ENCODE measurements at places on chromosomes 13 and 19.

- no peak for DNase-seq
Measured at GRCh38 chr13:109955598-109955997, 169.2 kb upstream of the IRS2 start.

- no peak for DNase-seq
Measured at GRCh38 chr19:47614021-47614295, 5.0 kb downstream of the BICRA start.

DNA sequence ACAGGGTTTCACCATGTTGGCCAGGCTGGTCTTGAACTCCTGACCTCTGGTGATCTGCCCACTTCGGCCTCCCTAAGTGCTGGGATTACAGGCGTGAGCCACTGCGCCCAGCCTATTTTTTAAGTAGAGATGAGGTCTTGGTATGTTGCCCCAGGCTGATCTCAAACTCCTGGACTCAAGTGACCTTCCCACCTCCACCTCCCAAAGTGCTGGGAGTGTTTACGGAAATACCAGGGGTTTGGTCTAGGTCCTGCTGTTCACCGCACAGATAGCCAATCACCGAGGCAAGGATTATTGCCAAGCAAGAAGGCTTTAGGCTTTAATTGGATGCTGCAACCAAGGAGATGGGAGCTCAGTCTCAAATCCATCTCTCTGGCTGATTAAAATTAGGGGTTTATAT, 11.6 kb downstream of the CLEC4G start:
- no peak for DNase-seq

- no peak for DNase-seq
Measured at GRCh38 chr19:10001899-10002298, 8.4 kb downstream of the COL5A3 start.

GRCh38 chr13:42334329-42334706, 62.4 kb downstream of the AKAP11 start:
- no peak for DNase-seq

GRCh38 chr13:114119196-114119595, 13.2 kb downstream of the RASA3 start:
- DNase-seq = peak; percentile 79

DNA sequence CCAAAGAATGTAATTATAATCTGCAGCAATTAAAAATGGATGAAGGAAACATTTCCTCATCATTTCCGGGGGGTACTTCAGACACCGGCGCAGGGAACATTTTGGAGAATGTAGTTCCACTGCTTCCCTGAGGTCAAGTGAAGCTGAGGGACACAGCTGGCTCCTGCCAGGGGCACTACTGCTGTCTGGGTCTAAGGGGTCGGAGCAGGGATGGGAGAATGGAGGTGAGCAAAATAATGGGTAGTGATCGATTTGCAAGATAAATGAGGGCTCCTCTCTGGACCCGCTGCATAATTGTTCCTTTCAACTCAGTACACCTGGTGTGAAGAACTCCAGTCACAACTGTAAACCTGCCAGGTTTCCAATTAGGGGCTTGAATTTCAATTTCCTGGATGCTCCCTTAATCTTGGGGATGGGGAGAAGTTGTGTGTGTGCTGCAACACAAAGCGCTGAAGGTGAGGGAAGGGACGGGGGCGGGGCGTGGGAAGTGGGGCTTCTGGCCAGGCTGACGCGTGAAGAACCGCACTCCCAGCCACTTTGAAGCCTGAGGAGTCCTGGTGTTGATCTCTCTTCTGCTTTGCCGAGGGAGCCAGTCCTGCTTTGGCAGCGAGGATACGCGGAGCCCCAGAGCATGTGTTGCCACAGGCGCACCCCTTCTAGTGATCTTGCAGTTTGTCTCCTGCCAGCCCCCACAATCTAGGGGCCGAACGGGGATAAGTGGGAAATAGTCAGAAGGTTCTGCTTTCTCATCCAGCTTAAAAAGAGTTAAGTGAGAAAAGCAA, 57.9 kb upstream of the PCDH8 start:
- DNase-seq = no peak

- DNase-seq = no peak
Measured at GRCh38 chr19:31352782-31353651, 3.8 kb upstream of the TSHZ3 start.

- DNase-seq = no peak
Measured at GRCh38 chr19:54449701-54450069, 686 bp downstream of the LENG8 start.

DNA sequence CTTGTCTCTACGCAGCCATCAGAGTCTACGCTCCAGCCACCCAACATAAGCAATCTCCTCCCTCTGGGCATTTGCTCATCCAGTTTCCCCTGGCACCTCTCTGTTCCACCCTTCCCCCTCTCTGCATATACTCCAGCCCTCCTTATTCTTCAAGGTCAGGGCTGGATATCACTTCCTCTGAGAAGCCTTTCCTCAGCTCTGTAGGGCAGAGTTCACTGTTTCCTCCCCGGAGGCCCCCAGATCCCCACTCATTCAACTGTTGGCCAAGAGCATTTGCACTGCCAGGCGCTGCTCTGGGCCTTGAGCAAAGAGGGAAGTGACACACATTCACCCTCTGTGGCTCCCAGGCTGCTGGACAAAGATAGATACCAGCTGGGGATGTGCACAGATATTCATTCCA, 3.3 kb downstream of the FCGRT start:
- no peak for DNase-seq

DNA sequence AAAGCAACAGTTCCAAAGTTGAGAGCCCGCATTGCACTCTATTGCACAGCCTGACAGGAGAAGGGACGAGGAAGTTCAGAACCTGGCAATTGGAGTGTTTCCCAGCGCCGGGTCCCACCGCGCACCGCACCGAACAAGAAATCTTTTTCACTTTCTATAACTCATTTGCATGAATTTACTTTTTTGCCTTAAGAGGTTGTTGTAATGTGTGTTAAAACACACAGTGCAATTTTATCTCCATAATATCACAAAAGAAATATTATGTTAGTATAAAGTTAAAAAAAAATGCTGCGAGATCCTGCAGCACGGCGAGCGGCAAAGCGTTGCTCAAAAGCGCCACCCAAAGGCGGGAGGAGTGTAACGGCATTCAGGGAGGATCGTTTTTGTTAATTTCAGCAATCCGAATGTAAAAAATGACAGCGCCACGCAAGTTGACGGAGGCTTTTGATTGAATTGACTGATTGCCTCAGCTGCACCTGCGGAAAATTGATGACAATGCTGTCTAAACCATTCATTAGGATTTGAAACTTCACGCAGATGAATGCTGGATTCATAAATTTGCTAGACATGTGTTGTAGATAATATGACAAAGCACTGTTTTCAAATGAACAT, 303.6 kb upstream of the ZNF507 start:
- DNase-seq = no peak

GRCh38 chr13:113836768-113837559, 26.9 kb downstream of the GAS6 start:
- no peak for DNase-seq

DNA sequence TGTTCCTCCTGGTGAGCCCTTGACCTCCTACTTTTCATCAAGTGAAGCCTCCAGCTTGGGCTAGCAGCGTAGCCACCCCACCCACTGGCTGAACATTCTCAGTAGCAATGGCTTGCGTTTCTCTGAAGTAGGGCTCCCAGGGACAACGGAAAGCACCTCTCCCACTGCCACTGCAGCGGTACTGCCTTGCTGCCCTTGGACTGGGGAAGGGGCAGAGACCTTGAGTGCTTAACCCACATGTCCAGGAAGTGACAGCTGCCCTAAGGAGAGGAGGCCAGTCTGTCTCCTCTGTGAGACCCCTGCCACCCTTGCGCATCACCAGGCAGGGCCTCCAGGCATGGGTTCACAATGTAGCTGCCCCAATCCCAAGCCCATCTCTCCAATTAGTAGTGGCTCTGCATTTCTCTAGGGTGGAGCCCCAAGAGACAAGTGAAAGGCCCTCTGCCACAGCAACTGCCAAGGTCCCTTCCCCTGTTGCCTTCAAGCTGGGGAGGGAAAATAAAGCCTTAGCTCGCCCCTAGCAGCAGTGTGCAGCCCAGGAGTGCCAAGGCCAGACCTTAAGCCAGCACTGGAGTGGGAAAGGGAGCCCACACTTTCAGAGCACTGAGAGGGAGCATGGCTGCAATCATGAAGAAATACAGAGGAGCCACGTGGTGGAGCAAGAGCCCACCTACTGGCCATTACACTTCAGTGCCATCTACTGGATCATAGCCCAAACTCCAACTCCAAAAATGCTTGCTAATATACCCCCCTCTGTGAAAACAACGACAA, 175.9 kb upstream of the TRPC4 start:
- DNase-seq = peak; percentile 27

GRCh38 chr19:57192993-57193392, 1.7 kb downstream of the ZNF264 start:
- no peak for DNase-seq

DNA sequence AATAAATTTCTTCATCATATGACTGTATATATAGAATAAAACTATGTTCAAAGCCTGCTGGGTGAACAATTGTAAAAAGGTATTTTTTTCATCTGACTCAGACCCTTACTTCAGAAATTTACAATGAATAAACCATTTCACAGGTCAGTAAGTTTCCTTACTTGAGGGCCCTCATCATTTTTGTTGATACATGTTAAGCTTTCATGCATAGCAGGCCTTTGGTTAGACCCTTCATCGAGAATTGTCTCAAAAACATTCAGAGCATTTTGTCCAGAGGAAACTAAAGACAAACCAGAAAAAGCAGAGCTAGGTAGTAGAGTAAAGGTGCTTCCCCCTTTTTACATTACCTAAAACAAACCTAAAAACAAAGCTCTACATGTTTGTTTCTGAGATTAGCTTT, 46.2 kb downstream of the FNDC3A start:
- DNase-seq = no peak

DNA sequence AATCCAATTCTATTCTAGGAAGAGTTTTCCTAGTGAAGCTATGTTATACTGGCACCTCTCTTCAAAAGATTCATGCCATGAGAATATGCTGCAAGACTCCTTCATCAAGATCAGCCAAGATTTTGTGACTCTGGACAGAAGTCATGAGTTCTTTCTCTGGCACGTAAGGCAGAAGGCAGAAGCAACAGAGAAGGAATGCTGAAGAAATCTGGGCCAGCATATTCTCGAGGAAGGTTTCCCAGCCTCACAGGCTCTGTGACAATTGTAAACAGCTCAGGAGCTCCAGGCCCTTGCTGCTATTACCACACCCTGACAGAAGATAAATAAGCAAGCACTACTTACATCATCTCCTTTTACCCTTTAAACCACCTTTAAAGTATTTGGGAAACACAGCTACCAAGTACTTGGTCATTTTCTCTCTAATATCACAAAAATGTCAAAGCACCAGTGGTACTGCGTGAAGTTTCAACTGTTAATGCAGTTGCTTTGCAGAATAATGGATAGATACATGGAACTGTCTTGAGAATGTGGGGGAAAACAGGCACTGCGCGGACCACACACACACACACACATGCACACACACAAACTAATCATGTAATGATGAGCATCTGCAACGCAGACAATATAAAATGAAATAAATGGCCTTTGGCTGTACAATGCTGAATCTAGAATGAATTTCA, 55.4 kb downstream of the INTS6 start:
- no peak for DNase-seq

GRCh38 chr13:49454388-49455006, 10.4 kb downstream of the SETDB2 start:
- no peak for DNase-seq

- no peak for DNase-seq
Measured at GRCh38 chr13:95643571-95643935, 953 bp downstream of the DZIP1 start.

DNA sequence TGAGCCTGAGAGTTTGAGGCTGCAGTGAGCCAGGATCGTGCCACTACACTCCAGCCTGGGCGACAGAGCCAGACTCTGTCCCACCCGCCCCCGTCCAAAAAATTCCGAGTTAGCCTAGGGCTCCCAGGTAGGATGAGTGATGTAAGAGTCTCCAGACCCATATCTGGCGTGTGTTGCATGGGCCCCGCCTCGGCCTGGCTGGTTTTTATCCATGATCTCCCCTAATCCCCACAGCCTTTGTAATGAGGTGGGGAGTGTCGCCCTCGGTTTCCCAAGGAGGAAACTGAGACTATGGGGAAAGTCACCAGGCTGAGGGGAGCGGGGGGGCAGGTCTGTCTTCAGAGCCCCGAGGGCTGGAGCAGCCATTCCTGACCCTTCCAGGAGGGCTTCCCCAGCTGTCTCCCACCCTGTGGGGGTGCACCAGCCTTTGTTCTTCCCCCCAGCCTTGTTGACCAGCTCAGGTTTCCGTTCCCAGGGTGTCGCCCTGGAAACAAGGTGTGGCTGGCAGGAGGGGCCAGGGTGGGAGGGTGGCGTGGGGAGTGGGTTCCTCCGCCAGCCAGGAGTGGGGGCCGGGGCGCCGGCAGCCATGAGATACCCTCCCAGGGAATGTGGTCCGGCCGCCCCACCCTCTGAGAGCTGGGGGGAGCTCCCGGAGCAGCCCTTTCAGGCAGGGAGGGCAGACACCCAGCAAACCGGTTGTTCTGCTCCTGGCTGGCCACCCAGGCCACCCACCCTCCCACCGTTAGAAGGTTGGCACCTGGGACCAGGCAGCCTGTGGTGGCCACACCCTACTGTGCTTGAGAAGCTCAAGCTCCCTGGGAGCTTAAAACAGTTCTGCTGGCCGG, 11.5 kb downstream of the MYH14 start:
- DNase-seq = no peak

DNA sequence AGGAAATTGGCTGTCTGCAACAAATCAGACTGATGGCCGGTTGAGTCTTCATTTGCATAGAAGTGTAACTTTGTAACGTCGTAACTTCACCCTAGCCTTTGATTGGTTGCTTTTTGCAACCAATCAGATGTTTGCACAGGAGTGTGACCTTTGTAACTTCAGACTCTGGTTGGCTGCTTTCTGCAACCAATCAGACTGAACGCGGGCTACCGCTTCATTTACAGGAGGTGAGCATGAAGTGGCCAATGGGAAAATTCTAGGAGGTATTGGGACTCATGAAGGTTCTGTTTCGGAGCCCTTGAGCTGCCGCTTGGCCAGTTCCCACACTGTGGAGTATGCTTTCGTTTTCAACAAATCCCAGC, 441 bp upstream of the ZNF559 start:
- DNase-seq = no peak

DNA sequence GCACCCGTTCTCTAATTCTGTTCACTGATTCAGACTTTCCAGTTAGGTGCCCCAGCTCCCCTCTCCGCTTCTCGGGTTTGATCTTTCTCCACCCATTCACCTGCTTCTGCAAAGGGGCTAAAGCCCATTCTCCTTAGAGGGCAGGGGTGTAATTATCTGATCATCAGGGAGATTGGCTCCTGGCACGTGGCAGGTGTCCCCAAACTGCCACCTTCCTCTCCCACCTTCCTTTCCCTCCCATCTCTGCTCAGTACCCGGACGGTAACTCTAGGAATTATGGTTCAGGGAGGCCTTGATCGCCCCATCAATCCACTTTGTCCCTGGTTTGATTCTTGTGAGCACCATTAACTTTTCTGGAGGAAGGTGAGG, 212 bp downstream of the FFAR1 start:
- no peak for DNase-seq

GRCh38 chr13:47519626-47520025, 481.4 kb downstream of the SUCLA2 start:
- no peak for DNase-seq
